ENCODE measurements at places on chromosomes 5 and 9.

- no peak for DNase-seq
Measured at GRCh38 chr9:134123764-134124128, 12.1 kb upstream of the WDR5 start.

GRCh38 chr5:141522301-141522700, 33.4 kb downstream of the PCDHGC5 start:
- DNase-seq = no peak

DNA sequence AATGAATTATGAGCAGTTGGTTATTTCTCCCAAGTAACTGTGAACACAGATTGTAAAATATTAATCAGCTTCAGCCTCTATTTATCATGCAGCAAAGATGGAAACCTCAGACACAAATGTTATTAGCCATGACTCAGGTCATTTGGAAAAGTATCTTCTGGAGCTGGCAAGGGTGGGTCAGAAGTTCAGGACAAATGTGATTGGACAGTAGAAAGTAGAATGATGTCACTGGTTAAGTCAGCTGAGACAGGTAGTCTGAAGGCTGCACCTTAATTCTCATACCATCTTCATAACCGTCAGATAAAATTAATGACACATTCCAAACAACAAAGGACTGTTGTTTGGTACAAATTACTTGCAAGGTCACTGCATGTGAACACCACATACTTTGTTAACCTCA, 140.2 kb downstream of the EMB start:
- no peak for DNase-seq

DNA sequence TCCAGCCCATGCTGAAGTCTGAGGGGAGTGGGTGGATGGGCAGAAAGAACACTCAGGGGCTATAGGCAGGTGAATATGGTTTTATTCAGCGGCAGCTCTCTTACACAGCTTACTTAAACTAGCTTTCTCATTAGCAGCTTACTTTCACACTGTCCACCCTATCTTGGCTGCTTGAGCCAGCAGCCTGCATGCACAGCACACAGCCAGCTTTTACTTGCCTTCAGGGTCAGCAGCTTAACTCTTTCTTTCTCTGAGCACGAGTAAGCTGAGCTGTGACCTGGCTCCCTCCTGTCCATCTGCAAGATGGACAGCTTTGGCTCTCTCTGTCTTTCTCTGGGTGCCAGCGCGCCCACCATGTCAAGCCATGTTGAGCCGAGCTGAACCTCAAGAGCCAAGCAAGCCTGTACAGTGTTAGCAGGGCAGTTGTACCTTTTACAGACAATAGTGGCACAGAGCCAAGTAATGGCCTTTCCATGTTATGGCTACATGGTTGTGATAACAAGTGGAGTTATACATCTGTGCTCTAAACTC, 1054.9 kb downstream of the PTPRD start:
- DNase-seq = no peak

DNA sequence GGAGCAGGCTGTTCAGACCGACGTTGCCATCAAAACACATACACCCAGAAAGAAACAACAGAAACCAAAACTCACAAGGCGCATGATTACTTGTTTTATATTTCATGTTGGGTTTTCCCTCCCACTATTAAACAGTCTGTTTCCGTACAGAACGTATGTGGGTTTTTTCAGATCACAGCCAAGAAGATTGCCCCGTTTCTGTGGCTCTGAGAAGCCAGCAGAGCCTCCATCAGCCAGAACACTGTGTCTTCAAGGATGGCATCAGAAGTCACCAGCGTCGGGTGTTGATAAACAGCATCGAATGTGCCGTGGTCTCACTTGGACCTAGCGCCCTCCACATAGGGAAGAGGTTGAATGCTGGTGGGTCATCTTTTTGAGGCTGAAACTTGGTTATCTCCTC, 42.8 kb downstream of the FAM78A start:
- DNase-seq = no peak

- DNase-seq = no peak
Measured at GRCh38 chr5:36360307-36360706, 58.6 kb upstream of the RANBP3L start.

DNA sequence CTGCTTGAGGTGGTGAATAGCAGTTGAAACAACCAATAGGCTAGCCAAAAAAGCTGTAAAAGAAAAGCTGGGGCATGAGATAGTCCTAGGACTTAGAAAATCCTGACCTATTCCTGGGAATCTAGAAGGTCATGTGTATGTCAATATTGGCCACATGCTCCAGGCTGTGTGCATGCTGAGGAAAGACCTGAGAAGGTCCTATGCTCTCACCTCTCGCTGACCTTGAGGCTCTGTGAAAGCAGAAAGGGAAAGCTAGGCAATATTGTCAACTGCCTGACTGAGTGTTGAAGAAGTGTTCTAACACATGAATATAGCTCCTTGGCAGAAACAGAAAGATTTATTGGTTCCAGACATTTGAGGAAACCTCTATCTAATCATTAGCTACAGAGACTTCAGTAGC, 19.8 kb downstream of the TAS2R1 start:
- DNase-seq = no peak

DNA sequence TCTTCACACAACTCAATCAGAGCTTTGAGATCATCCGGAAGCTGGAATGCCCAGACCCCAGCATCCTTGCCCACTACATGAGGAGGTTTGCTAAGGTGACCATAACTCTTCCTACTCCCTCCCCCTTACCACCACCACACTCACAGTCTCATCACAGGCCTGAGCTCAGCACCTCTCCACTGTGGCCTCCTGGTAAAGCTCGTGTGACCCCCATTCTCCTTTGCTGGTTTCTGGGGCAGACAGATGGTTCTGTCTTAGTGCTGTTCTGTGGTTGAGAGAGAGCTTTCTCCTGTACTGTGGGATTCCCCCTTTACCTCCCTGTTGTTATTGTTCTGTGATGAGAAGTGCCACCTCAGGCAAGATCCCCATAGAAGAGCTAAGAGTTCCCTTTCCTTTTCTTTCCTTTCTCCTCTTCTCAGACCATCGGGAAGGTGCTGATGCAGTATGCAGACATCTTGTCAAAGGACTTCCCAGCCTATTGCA, 92.7 kb upstream of the RUSC2 start:
- DNase-seq = no peak

GRCh38 chr5:103847060-103847459, 284.5 kb upstream of the NUDT12 start:
- no peak for DNase-seq

- no peak for DNase-seq
Measured at GRCh38 chr5:53871775-53872174, 311.3 kb downstream of the NDUFS4 start.

DNA sequence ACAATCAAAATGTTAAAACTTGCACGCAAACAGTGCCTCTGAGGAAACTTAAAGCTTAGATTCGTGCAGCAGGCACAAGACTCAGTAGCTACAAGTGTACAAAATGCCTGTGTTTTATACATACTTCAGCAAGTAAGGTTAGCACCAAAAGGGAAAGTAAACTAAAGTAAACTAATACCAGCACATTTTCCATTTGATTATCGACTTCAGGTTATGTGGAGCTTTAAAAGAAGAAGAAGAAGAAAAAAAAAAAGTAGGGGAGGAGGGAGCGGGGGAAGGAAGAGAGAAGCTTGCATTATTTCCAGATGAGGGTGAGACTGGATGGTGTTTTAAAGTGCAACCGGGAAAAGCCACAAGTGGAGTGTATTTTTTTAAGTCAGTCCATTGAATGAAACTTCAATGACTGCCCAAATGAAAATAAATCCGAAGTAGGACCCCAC, 596 bp upstream of the ADAMTS6 start:
- no peak for DNase-seq

- DNase-seq = peak; percentile 59
Measured at GRCh38 chr9:114271556-114272510, 51.1 kb upstream of the ORM1 start.

- no peak for DNase-seq
Measured at GRCh38 chr5:5293029-5293428, 129.4 kb upstream of the ICE1 start.

DNA sequence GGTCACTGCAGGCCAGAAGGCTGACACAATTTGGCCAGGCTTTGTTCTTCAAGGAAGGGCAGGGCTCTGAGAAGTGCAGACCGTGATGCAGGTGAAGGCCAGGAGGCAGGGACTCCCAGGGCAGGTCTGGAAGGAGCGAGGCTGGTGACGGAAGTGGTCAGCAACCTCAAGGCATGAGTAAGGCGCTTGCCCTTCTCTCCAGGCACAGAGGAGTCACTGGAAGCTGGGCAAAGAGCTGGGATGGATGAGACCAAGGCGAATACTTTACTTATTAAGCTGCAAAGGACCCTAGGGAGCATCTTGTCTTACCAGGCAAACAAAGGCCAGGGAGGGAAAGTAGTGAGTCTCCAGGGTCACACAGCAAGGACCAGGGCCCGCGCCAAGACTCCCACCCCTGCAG, 18.6 kb downstream of the IRF1 start:
- no peak for DNase-seq

GRCh38 chr9:133246562-133246961, 28.4 kb downstream of the ABO start:
- no peak for DNase-seq

GRCh38 chr9:114880291-114880745, 50.1 kb downstream of the TNFSF8 start:
- no peak for DNase-seq

DNA sequence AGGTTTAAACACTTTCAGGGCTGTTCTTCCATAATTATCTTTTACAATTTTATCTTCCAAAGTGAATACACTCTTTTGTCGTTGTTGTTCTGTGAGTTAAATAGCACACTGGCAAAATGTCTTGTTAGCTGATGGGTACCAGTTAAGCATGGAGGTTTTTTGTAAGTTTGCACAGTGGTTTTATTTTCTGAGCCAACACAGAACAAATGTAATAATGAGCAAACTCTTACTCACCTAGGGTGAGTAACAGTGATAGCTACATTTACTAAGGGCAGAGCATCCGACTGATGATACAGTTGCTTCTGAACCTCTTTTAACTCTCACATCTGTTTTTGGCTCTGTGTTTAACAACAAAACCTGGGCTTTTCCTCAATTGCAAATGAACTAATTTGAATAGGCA, 103.2 kb downstream of the CTNND2 start:
- no peak for DNase-seq

- DNase-seq = no peak
Measured at GRCh38 chr5:163424836-163425235, 12.6 kb upstream of the CCNG1 start.

DNA sequence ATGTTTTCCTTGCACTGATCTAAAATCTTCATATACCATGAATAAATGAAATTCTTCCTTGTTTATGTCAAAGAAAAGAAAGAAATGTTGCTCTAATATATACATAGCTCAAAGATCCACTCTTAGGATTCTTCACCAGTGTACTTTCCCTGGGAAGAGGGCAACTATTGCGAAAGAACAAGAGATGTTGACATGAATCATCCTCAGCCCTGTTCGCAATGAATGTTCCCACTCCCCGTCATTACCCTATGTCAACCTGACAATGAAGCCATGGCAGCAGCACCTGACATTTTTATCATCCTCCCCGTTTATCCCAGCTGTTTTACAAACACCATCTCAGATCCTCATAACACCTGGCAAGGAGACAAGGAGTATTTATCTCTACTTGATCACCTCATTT, 409.1 kb upstream of the GRIA1 start:
- no peak for DNase-seq

- no peak for DNase-seq
Measured at GRCh38 chr5:110338341-110339083, 388.0 kb downstream of the TMEM232 start.

DNA sequence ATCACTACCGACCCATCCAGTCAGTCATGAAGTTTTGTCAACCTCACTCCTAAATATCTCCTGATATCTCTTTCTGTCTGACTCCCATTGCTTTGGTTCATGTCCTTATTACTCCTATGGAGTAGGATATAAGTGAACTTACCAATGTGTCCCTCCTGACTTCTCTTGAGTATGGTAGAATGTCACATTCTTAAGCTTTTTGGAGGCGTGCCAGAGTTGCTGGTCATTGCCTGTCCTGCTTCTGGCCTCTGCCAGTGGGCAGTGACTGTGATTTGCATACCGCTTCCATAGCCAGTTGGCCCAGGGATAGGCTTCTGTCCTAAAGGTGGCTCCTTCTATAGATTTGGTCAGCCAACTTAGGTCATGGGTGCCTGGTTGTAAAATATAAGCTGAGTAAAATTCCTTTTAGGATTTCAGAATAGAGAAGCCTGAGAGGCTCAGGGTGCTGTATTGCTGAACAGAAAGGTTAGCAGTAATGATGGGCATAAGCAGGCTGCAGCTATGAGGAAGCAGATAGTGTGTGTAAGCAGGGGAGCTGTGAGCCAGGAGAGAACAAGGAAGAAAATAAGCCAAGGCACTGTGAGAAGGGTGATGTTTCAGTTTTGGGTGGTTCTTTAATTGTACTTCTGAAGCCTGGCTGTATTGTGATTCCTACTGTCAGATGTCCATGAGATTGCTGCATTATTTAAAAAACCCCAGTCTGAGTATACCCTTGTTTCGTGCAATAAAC, 16.1 kb upstream of the MARCHF3 start:
- DNase-seq = no peak

DNA sequence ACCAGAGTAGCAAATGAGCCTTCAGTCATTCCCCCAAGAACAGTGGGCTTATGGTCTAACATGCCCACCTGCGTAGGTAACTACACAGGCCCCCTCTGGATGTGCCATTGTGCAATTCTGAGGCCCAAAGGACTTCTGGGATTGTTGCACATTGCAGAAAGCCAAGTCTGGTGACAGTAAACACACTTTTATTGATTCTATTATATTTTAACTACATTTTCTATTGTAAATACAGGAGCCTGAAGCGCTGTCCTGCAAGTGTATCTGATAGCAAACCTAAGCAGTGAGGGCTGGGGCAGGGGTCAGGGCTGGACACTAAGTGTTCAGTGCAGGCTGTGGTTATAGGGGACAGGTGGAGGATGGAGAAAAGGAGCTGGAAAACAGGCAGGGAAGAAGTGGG, 57.5 kb downstream of the TEX10 start:
- no peak for DNase-seq

- no peak for DNase-seq
Measured at GRCh38 chr9:107316795-107317661, 33.9 kb downstream of the RAD23B start.

- DNase-seq = no peak
Measured at GRCh38 chr9:78788101-78788500, 491.2 kb downstream of the PSAT1 start.

- no peak for DNase-seq
Measured at GRCh38 chr9:74935008-74935407, 17.7 kb downstream of the C9orf40 start.

DNA sequence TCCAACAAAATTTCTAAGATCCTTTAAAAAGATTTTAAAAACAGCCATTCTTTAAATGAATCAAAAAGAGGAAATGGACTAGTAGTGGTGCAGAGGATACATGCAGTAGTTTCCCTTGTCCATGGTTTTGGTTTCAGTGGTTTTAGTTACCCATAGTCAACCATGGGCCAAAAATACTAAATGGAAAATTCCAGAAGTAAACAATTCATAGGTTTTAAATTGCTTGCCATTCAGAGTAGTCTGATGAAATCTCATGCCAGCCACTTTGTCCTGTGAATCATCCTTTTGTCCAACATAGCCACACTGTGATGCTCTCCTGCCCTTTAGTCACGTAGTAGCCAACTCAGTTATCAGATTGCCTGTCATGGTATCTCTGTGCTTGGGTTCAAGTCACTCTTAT, 286.1 kb downstream of the ANXA1 start:
- no peak for DNase-seq

GRCh38 chr5:150945486-150945885, 40.7 kb upstream of the ZNF300 start:
- DNase-seq = no peak

- no peak for DNase-seq
Measured at GRCh38 chr5:155514105-155514563, 500.6 kb downstream of the KIF4B start.

GRCh38 chr5:9728261-9728660, 98.1 kb upstream of the TAS2R1 start:
- DNase-seq = no peak

Data from posterior cingulate gyrus (tissue), 11 donors.